Stimulated activated CD8-positive, alpha-beta memory T cell treated with anti-CD3 and anti-CD28 coated beads, Interleukin-2, amount 100 ng/mL, for 48 hours (primary cell): ENCODE measurements at places on chromosomes 4 and X.

DNA sequence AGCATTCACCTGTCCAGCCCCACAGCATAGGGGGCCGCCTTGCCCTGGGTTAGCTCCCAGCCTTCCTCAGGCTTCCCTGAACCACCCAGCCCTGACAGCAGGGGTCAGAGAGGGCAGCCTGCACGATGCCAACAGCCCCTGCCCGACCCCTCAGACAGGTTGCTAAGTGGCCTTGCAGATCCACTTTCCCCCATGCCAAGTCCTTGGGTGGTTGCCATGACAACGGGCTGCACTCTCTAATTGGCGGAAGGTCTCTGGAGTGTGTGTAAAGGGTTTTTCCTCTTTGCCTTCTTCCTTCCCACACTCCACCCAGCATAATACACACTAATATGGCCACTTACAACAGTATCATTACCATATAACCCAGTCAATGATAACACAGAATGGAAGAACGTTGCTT is 99.6 kb upstream of the AFAP1 start:
- DNase-seq = no peak

DNA sequence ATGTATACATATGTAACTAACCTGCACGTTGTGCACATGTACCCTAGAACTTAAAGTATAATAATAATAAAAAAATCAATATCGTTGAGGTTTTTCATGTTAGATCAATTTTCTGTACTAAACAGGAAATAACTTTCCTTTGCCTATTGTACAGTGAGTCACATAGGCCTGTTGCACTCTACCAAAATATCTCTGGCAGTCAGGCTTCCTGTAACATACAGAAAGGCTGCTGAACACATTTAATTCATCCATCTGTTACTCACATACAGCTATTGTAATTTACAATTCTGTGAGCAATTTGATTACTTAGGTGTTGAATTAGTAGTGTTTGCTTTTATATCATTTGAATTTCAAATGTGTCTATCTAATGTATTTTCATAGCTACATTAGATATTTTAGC is 427.8 kb downstream of the TMA16 start:
- DNase-seq = no peak

- DNase-seq = no peak
These were observed 328.5 kb downstream of the ADGRL3 start for GRCh38 chr4:61528595-61528994.

GRCh38 chr4:30667919-30668318 is 52.2 kb upstream of the PCDH7 start:
- DNase-seq = no peak

DNA sequence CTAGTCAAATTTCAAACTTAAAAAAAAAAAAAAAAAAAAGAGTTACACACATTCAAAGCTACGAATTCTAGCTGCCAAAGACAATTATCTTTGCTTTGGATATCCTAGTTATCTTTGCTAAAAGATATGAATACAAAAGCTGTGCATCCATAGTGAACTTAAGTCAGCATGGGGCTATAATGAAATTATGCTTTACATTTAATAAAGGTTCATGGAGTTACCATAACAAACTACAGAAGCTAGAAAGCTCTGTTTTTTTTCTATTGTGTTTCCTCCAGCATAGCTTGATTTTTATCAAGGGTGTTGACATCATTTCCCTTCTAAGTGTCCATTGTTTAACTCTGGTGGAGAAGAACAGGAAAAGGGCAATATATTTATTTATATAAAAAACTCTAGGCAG is 234.1 kb downstream of the ANKRD50 start:
- no peak for DNase-seq

GRCh38 chrX:3388457-3388856 is 42.0 kb upstream of the MXRA5 start:
- no peak for DNase-seq

GRCh38 chr4:105710678-105711077 is 2.1 kb downstream of the GSTCD start:
- DNase-seq = no peak
